LHCN-M2 (cell line): ENCODE measurements at places on chromosomes 1 and 21.

DNA sequence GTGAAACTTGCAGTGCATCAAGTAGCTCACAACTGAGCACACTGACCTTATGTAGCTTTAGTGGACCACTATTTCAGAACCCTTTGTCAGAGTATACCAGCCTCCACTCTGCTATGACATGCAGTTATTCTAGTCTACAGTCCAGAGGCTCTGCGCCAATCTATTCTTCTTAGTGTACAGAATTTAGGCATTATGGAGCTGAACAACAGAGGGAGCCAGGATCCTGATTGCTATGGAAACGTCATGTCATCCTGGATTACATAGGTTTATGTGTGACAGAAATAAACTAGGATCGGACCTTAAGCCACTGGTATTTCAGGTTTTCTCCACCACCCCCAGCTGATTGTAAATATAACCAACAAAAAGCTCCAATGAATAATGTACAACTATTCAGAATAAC is 48.1 kb upstream of the EEIG2 start:
- no peak for DNase-seq

DNA sequence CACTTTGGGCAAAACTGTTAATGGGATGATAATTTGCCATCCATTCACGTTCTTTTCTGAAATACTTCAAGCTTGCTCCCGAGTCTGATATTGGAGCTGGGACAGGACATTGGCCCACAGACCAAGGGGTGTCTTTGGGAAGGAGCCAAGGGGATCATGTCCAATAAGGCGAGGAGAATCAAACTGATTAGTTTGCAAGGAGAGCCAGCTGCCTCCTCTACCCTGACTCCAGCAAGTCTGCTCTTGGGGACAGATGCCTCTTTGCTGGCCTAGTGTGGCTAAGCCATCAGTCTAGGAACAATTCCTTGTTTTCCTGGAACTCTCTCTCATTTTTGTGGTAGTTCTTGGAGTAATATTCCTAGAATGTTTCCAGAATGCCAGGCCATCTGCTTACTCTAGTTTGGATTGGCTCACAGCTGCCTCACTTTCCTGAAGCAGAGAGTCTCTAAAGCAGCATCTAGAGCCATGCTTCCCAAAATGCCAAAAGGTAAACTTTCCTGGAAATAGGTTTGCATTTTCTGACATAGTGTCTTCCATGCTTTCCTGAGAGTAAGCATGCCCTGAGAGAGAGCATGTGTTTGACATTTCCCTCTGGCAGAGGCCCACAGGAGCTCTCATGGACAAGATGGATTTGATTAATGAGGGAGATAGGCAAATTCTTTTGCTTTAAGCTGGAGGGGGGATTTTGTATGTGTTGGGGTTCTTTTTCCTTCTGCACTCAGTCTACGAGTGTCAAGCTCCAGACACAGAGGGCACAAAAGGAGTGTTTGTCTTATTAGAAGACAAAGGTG is 145.6 kb downstream of the GDAP2 start:
- DNase-seq: no peak

DNA sequence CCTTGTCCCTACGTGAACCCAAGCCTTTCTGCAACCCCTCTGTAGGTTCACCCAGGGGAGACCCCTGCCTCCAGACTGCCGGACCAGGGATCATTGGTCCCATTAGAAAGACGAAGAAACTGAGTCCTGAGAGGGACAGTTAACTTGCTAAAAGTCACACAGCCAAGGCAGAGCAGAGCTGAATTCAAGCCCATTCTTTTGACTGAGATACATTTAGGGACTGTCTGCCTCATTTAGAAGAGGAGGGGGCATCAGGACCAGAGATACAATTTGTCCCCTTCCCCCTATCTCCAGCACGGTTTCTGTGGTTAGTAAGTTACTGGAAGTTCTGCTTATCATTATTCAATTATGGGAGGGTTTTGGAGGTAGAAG is 19.1 kb downstream of the KCNQ4 start:
- no peak for DNase-seq

- DNase-seq: no peak
Observed at GRCh38 chr1:226154593-226154992, 31.9 kb downstream of the ACBD3 start.

GRCh38 chr1:169295846-169296245 is 71.8 kb downstream of the NME7 start:
- DNase-seq: no peak

GRCh38 chr1:116825207-116825719 is 71.0 kb downstream of the CD2 start:
- DNase-seq: peak; percentile 53

GRCh38 chr1:217574265-217574949 is 56.5 kb downstream of the GPATCH2 start:
- no peak for DNase-seq

- peak; percentile 31 for DNase-seq
Observed at GRCh38 chr1:58249737-58250586, 296.6 kb downstream of the OMA1 start.

- no peak for DNase-seq
Observed at GRCh38 chr1:90671741-90672140, 45.4 kb downstream of the BARHL2 start.

- DNase-seq: no peak
Observed at GRCh38 chr1:76250271-76250670, 175.7 kb downstream of the ST6GALNAC3 start.

GRCh38 chr1:180521474-180522212 is 19.3 kb upstream of the ACBD6 start:
- no peak for DNase-seq
